ENCODE measurements at places on chromosomes 5 and 9.

DNA sequence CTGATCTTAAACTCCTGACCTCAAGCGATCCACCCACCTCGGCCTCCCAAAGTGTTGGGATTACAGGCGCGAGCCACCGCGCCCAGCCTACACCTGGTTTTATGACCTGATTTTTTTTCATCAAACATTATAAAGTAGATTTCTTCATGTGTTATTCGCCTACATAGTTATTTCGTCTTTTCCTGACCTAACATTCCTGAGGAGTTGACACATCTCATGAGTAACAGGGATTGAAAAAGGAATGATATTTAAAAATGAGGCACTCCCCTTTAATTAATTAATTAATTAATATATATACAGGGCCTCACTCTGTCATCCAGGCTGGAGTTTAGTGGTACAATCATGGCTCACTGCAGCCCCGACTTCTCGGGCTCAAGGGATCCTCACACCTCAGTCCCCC is 20.2 kb upstream of the MTMR12 start:
- no peak for DNase-seq

- DNase-seq = no peak
These were observed 27.0 kb upstream of the PDCD1LG2 start for GRCh38 chr9:5483306-5483705.

DNA sequence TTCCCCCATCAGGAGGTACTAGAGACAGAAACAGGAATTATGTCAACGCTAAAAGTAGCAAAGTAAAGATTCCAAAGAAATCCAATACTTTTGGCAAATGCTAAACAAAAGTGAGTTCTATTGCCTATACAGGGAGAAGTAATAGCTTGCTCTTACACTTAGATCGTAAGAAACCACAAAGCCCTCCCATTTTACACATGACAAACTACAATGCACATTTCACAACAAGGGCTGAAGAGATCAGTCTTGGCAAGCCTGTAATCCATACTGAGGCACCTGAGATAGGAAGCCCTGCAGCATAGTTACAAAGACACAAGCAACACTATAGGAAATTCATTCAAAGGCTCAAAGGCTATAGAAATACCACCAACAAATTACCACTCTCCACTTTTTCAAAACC is 7.7 kb downstream of the HNRNPK start:
- DNase-seq = no peak

DNA sequence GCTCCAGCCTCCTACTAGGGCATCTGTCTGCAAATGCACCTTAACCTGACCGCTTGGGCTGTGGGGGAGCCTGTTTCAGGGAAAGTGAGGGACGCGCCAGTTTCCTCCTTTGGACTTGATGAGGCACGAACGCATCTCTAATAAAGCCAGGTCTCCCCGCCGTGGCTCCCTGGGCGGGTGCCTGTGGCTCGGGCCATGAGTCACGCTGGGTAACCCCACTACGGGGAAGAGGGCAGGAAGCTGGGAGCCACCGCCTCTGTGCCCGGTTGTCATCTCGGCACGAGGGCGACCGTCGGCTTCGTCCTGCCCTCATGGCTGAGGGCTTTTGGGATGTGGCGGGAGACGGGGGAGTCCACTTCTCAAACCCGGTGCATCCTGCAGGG is 12.1 kb downstream of the NOTCH1 start:
- no peak for DNase-seq

- no peak for DNase-seq
These were observed 47.8 kb upstream of the INSYN2B start for GRCh38 chr5:170028124-170028523.

DNA sequence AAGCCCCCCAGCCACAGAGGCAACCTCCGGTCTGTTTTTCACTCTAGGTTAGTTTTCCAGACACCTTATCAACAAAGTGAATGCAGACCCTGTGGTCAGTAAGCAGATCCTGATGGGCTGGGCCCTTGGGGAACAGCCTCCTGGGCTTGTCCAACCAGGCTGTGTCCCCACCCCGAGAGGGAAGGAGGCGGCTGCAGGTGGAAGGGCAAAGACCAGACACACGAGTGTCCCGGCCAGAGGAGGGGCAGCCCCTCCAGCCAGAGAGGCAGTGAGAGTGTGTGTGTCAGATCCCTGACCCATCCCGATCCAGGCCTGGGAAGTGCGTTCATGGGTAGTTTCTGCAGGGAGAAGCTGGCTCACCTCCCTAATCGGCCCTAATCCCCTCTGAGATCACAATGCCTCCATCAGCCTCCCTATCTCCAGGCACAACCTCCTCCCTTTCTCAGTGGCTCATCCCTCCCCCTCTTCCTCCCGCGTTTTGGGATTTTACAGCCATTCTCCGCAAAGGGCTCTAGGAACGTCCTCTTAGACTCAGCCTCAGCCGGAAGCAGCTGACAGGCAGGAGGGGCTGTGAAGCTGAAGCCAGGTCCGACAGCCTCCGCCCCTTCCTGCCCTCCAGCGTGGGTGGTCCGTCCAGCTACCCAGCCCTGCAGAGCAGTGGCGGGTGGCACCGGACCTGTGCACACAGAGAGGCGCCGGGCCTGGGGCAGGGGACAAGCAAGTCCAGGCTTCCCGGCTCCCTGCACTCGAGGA is 9.7 kb downstream of the SLC12A7 start:
- no peak for DNase-seq

DNA sequence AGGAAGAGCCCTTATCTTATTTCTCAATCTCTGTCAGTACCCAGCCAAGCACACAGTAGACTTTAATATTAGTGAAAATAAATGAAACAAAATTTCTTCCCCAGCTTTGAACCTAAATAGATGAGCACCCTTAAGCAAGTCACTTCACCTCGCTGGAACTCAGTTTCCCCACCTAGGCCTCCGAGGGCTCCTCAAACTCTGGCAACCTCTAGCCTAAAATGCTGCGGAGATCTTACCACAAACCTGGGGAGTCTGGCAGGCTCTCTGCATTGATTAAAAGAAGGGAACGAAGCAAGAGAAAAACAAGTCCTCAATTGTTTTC is 326 bp downstream of the RIGI start:
- no peak for DNase-seq

DNA sequence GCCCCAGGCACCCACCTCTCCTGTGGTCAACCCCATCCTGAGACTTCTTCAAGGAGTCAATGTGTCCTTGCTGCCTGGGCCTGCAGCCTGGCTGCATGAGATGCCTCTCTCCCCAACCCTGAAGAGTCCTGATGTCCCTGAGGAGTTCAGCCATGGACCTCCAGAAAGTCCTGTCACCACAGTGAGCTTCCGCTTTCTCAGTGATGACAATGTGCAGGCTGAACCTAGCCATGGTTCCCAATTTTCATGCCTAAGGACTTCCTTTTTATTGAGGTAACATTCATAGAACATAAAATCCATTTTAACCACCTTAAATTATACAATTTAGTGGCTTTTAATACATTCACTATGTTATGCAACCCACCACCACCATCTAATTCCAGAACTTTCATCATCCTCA is 29.1 kb downstream of the DAP start:
- no peak for DNase-seq

DNA sequence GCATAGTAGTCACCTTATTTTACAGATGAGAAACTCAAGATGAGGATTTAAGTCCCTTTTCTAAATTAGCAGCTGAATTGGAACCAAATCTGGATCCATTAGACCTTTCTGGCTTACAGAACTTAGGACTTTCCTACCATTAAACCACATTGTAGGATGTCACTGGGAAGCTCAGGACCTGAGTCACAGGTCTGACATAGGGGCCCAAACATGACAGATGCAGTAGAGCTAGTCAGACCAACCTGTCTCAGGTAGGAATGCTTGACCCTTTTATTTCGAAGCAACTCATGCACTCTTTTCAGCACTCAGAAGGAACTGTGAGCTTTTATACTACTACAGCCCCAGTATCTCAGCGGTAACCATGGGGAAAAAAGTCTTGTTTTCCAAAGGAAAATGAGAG is 2.6 kb downstream of the RAB24 start:
- no peak for DNase-seq

DNA sequence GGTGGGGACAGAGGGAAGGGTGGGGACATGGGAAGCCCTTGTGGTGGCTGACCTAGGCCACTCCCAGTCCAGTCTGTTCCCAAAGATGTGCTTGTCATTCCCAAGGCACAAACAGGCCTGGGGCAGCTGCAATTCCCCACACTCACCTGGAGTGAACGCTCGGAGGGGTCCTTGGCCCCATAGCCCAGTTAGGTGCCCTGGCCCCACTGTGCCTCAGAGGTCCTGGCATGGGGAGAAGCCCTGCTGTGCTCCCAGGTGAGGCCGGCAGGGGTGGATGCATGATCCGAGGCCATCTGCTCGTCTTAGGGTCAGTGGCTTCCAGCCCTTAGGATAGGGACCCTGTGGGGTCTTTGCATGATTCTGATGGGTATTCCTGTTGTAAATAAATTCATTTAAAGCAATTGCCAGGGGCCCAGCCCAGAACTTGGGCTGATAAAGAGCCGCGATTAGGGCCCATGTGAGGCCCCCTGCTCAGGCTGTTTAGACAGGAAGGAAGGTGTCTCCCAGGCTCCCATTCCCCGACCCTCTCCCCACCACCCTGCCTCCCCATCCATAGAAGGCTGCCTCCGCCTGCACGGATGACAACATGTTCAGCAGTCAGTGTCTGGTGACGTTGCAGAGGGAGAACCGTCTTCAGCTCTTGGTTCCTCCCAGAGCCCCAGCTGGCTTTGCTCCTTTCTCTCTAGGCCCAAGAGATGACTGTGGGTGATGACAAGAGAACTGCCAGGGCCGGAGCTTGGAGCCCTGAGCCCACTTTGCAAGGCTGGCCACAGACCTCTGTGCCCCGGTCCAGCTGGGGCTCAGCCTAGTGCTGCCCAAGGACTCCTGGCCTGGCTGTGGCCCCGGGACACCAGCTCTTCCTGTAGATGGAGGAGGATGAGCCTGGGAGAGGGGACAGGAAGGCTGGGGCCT is 28.4 kb upstream of the IRX4 start:
- no peak for DNase-seq

DNA sequence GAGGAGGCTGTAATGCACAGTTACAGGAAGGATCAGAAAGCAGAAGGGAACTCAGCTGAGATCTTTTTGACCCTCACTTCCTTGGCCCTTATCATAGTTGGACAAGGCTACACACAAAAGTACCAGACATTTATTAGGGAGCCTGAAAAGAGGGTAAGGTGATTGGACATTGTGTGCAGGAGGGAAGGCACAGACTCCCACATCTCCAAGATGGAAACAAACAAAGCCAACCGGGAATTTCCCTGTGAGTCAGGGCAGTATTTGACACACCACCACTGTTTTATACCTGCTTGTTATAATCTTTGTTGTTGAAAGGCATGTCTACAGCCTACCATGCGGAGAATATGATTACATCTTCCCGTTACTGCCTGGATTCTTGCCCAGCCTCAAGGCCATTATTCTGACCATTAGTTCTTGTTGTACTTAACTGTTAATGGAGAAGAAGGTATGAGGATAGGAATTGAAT is 3.0 kb upstream of the CCNG1 start:
- DNase-seq = no peak

- no peak for DNase-seq
These were observed 13.6 kb downstream of the GLRA1 start for GRCh38 chr5:151911011-151911410.

All from HEK293T (cell line).